ENCODE measurements at places on chromosomes 3 and 15.

- no peak for DNase-seq
Observed at GRCh38 chr15:30783019-30783418, 120.7 kb upstream of the FAN1 start.

DNA sequence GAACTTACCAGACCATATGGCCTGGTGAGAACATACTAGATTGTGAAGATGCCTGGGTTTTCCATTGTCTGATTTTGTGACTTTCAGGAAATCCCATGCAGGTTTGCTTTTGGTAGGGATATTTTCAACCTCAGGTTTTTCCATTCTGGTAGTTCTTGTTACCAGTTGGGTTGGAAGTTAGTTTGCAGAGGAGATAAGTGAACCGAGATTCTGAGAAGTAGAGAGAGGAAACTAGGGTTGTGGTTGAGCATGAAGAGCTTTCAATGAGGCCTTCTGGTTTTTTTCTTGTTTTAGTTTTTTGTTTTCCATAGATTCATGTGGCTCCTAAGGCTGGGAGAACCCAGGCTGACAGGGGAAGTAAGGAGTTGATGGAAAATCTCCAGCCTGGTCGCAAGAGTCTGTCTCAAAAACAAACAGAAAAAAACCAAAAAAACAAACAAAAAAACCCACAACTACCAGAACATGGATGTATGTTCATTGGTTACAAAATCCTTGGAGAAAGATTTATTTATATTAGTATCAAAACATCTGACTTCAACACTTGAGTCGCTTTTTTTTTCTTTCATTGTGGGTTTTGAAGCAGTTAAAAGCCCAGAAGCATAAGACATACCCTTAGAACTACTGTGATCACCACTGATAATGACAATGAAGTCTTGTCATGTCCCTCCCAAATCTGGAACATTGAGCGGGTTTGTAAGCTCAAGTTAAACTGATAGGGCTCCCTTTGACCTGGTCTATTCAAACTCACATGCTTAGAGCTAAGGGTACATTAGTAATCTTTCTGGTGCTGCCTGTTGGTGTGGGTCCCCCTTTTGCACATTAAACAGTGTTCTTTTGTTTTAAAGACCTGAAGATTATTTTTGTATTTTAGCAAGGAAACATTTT, 3.2 kb downstream of the GPR171 start:
- no peak for DNase-seq

DNA sequence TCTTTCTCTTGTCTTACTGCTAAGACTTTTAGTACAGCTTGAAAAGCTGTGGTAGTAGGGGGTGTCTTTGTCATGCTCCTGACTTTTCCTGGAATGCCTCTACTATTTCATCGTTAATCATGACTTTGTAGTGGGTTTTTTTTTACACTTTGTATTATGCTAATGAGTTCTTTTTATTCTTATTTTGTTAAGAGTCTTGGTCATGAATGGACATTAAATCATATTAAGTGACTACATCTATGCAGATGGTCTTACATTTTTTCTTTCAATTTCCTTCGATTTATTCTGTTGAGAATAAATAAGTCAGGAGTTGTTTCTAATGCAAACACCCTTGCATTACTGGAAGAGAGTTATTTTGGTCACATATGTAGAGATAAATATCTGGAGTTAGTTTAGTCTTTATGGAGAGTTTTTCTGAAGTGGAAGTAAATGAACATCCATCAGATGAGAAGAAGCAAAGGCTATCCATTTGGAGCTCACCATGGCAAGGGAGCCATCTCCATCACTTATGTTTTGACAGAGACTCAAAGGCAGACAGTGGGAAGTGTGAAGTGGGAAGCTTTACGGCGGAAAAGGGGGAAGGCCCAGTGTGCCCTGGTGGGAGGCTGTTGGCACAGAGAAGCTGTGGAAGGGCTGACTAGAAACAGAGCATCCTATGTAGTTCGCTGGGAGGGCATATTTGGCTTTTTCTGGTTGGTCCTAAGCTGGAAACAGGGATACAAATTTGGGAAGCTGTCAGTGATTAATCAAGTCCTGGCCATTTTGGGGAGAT, 73.1 kb upstream of the PRR23E start:
- no peak for DNase-seq

DNA sequence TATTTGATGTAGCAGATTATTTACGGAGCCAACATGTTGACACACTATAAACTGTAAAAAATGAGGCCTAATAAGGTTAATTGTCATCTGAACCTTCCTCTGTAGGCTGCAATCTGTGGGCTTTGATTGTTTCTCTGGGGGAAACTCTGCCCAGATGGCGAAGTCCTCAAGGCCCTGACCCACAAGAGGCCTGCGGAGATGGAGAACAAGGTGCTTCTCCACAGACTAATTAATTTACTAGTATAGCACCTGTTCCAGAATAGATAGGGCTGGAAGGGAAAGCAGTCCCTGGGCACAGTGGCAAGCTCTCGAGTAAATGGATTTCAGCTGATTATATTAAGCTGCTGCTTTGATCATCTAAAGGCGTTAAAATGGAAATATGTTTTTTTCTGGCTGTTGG, 338.8 kb upstream of the DNAJC19 start:
- DNase-seq = no peak

GRCh38 chr3:4749567-4750002, 229.7 kb upstream of the BHLHE40 start:
- DNase-seq = no peak

GRCh38 chr3:16547561-16548357, 34.3 kb upstream of the RFTN1 start:
- no peak for DNase-seq

DNA sequence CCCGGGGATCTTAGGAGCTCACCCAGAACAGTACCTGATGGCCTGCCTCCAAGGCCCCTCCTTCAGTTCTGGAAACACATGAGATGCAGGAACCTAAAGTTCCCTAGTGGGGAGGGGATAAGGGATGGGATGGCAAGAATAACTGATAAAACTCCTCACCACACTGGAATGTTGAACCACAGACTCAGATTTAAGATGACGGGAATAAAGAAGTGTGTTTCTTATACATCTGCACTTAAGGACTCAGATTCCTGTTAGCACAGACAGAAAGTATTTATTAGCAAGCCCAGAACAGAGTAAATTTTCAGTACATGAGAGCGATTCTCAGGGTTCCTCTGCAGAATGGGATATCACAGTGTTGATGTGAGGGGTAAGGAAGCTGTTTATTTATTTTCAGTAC, 245.2 kb downstream of the TLE3 start:
- DNase-seq = no peak
